ENCODE measurements at places on chromosomes 4 and X.

DNA sequence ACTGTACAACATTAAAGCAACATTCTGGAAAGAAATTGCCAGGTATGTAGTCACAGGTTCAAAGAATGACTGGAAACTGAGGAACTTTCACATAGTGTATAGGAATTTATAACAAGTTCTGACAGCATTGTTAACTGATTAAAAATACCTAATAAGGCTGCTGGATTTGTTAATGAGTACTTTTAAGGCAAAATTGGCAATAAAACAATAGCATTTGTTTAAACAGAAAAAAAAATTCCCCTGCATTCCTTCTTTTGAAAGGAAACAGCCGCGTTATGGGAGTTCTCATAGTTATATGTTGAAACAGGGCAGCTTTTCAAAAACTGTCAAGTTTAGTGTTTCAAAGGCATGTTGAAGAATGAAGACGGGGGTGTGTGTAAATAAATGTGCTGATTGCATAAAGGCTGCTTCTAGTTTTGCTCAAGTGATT lies 282.5 kb upstream of the FAT1 start:
- peak; percentile 72 for DNase-seq

- peak; percentile 60 for DNase-seq
Observed at GRCh38 chr4:123495530-123495929, 98.9 kb downstream of the SPRY1 start.

DNA sequence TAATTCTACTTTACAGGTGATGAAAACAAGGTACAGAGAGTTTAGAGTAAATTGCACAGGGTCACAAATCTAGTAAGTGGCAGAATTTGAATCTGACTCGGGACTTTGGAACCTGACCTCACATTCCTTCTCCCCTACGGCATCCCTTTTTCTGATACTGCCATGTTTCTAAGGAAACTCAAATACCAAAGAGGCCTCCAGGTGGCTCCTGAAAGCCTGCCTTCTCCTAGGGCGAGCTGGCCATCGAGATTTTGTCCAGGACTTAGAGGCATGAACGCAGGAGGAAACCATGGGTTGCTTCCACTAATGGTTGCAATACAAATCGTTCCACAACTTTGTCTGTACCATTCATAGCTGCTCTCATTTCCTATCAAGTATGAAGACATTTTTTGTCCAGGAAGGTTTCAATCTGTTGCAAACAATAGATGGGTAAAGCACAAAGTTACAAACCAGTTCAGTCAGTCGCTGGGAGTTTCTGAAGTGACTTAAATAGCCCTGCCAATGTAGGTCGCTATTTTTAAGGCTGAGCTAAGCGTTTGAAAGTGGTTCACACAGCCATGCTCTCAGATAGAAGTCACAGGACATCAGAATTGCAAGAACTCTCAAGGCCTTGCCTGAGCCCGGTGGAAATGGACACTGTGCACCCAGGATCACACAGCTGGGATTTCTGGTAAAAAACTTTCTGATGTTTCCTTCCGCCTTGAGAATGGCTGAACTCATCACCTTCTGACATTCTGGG lies 296.6 kb upstream of the PRPS2 start:
- no peak for DNase-seq

- no peak for DNase-seq
Observed at GRCh38 chrX:147914591-147914990, 2.9 kb downstream of the FMR1 start.

DNA sequence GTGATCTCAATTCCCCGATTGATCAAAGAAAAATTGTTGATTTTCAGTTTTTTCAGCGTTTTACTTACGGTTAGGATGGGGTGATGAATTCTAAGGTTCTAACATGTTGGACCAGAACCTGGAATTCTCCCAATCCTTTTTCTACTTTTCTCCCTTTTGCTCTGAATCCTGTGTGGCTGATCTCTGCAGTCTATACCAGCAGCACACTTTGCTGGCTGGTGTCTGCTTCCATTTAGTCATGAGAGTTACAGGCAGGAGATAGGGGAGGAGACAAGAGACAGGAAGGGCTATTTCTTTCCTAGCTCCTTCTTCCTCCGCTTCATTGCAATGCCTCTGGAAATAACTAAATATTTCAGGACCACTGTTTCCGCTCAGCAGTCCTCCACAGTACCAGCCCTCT lies 623.9 kb downstream of the CENPC start:
- no peak for DNase-seq

DNA sequence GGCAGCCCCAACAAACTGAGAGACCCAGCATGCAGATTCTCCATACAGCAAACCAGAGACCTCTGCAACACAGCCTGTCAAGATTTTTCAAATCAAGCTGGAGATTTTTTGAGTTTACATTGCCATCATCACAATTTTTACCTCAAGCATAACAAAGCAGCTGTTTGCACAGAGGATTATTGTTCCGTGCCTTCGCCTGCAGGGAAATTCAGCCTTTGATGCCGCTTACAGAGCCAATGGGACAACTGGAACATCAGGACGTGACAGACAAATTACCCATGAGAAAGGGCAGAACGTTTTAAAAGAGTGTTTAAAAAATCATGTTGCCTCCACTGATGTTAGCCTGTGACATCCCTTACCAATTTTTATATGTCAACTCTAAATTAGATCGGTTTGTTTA lies 363.7 kb downstream of the FBXW7 start:
- no peak for DNase-seq

GRCh38 chrX:51456246-51456645 lies 40.1 kb downstream of the NUDT11 start:
- DNase-seq: no peak

GRCh38 chr4:41322617-41323016 lies 65.9 kb downstream of the UCHL1 start:
- no peak for DNase-seq

DNA sequence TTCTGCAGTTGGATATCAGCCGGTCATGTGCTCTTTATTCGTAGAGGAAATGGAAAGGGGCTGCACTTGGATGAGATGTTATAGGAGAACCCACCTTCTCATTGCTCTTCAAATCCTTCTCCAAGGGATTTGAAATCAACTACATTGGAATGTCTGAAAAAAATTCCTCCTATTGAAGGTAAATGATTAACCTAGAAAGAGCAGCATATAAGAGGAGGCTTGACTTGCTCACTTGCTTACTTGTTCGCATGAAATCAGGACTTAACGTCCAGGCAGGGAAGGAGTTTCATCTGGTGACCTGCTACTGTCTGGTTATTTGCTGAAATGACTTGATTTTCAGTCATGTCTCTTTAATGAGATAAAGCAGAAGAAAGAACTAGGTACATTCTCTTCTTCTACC lies 338.4 kb upstream of the NOCT start:
- no peak for DNase-seq

DNA sequence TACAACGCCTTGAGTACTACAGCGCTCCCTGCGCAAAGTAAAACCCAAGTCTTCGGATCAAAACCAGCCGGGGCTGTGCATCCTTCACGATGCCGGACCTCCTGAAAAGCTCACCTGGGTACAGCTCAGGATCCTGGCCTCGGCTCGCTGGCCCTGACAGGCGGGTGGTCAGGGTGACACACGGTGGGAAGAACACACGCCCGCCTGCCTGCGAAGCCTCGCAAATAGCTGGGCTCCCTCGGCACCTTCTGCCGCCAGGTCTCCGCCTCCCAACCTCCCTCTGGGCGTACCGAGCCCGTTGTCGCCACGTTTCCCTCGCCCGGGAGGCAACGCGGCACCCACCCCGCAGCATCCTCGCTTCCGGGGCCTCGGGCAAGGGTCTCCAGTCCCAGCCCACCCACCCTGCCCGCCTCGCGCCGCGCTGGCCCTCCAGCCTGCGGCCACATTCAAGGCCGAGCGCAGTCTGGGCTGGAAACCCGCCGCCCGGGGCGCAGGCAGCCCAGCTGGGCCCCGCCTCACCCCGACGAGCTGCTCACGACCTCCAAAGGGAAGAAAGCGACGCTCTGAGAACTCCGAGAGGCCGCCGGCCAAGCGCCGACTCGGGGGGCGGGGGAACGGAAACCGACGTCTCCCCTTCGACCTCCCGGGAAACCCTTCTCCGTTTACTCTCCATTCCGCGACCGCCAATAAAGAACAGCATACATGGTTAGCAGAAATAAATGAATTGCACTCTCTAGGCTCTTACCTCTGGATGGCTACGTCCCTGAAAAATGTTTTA lies 511 bp downstream of the PPM1K start:
- DNase-seq: peak; percentile 67

- no peak for DNase-seq
Observed at GRCh38 chrX:74023203-74023602, 280.8 kb upstream of the ZCCHC13 start.

DNA sequence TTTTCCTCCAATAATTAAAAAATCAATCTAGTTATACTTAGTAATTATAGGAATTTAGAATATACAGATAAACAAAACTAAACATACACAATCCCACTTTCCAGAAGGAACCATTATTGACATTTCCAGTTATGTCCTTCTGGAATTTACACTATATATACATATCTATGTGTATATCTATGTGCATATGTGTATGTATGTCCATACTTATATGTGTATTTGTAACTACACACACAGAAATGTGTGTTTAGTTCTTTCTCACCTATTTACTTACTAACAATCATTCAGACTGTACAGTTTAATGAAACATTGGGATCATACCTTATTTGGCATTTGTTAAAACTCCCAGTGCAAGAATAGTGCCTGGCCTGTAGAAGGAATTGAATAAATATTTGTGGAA lies 126.4 kb downstream of the FHIP1A start:
- DNase-seq: no peak

GRCh38 chr4:36944232-36944631 lies 300.3 kb upstream of the NWD2 start:
- DNase-seq: no peak

DNA sequence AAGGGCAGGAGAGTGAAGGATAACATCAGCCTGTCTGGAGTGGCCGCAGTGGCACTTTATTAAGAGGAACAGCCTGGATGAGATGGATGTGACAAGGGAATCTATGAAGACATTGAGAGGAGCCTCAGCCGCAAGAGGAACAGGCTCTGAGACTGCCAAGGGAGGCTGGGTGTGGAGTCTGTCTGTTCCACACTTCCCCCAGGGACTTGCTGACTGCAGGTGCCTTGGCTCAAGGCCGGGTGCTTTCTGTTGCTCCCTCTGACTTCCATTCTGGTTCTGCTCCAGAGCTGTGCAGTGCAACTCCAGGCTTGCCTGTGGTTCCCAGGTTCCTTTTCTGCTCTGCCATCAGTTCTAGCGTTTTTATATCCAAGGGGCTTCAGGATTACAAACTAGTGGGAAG lies 54.6 kb downstream of the FRMPD3 start:
- DNase-seq: no peak

DNA sequence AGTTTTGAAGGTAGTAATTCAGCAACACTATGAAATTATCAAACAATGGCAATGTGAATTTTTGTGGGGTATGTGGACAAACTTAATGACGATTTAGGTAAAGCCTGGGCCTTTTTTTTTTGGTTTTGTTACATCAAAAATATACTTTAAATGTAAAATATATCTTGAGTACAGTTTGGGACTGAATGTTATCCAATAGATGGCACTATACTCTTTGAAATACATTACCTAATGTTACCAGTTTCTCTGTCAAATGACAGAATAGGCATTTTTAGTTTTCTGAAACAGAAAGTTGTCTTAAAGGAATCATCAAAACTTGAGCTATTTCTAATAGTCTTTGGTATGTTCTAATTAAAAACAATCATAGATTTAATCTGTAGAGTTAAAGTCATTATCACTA lies 1651.9 kb downstream of the C4orf33 start:
- DNase-seq: no peak

DNA sequence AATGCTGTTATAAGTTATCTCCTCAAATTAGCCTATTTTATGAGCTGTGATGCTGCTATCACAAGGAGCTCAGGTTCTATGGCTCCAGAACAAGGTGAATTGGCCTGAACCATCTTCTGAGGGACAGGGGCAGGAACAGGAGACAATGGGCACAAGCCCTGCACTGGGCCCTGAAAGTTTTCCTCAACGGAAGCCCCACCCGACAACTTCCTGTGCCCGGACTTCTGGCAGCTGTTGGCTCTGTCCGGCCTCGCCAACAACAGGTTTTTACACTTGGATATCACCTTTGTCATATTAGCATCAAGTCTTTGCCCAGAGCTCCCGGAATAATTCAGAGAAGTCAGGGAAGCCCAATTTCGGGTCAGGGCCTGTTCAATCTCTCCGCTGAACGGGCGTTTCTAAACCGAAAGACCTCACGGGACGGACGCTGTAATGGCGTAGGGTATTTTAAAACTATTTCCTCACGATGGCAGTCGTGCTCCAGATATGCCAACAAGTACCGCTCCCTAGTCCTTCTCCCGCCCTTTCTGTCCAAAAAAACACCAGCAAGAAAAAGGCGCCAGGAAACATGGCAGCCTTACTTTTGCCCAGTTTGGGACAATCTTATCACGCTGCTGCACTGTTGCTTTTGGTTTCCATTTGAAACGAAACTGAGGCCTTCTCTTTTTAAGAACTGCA lies 201.0 kb upstream of the STK26 start:
- peak; percentile 63 for DNase-seq

DNA sequence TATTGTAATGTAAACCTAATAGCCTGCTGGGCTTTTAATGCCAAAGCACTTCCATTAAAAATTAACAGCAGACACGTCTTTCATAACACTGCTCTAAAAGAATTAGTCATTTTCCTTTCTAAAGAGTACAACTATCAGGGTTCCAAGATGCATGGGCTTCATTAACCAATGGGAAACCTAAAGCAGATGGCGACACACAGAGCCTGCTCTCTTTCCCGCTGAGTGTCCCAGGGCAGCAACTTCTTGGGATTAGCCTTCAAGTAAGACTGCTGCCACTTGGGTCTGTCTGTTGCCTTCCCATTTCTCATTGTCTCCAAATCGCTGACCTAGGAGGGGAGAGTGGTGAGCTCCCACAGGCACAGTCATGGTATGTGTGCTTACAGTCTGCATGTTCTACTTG lies 14.0 kb upstream of the PHKA2 start:
- DNase-seq: peak; percentile 6

- DNase-seq: no peak
Observed at GRCh38 chrX:17596546-17597205, 140.6 kb upstream of the SCML1 start.

DNA sequence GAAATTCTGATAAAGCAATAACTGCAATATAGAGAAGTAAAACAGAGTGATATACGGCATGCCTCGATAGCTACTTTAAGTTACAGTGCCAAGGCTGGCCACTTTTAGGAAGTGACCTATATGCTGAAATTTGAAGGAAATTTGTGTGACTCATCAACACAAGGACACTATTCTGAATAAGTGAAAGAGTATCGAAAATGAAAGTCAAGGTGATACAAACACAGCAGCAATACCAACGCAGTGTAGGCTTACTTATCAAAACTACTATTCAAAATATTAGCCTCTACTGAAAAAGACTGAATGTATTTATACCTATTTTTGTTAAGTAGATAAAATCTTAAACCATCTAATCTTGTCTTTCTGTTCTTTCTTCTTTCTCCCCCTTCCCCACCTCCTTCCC lies 459.9 kb upstream of the GNPDA2 start:
- DNase-seq: no peak

All from iris pigment epithelial cell (primary cell).